IMR-90 (cell line): ENCODE measurements at places on chromosomes 7 and 10. TPM values are rescaled to one million over a fixed set of nuclear protein-coding genes. Genes with fewer than 3 reads are reported as not detected.

The SEC31B gene
- total RNA-seq, result 1.1 and 1.3 TPM in 2 replicates

DNA sequence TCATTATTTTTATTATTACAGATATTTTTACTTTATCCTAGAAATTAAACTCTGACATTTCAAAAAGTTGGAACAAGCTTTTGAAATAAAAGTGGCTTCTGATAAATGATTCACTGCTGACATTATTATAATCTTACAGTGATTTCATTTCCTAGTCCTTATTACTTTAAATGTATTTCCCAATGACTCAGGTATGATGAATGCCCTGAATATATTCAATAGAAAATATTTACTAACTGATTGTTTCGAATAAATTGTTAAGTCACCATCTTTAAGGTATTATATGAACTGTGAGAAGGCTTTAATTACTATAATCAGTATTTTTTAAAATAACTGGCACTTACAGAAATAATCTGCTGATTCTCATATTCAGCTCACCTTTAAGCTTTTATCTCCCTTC is 21.6 kb downstream of the DKK1 start:
- DNase-seq, result peak; percentile 16

The GNGT1 gene
- total RNA-seq, result not detected in 2 replicates

The CPA2 gene
- not detected in 2 replicates for total RNA-seq
